ENCODE measurements at places on chromosomes 1 and 21.

DNA sequence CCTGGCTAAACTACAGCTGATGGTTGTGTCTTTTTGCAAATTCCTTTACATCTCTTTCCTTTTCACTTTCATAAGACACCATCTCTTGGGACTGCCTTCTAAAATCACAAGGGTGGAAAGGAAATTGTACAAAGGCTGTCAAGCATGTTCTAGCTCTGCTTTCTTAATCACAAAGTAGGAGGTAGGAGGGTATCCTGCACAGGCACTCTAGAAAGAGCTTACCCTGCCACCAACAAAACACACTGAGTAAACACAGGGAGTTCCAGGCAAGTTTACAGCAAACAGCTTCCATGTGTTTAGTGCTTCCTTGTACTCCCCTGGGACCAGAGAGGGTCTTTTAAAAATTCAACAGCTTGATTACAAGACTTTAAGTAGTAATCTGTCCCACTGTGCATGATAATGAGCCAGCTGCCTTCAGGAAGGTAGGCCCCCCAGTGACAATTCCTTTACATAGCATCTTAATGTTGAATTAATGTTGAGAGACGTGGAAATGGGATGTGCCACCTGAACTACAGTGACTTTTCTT lies 2.4 kb downstream of the PLPP3 start:
- DNase-seq, result peak; percentile 37

- no peak for DNase-seq
Measured at GRCh38 chr21:23507501-23507900, 2099.8 kb downstream of the MRPL39 start.

DNA sequence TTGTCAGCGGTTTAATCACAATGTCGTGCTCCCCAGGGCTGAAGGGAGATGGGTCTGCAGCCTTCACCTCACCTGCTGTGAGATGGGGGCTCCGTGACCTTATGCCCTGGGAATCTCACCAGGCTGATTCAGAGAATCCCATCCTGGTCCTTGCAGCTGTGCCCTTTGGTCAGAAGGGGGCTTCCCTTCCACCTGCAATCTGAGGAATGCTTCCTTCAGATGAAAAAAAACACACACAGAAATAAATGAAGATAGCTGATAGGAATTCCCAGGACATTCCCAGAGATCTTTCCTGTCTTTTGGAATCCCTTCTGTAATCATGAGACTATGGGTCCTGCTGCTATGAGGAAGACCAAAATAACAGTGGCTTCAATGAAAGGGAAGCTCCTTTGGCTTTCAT lies 127.0 kb upstream of the VAMP3 start:
- no peak for DNase-seq

GRCh38 chr1:15705184-15705566 lies 21.1 kb downstream of the PLEKHM2 start:
- DNase-seq, result no peak

DNA sequence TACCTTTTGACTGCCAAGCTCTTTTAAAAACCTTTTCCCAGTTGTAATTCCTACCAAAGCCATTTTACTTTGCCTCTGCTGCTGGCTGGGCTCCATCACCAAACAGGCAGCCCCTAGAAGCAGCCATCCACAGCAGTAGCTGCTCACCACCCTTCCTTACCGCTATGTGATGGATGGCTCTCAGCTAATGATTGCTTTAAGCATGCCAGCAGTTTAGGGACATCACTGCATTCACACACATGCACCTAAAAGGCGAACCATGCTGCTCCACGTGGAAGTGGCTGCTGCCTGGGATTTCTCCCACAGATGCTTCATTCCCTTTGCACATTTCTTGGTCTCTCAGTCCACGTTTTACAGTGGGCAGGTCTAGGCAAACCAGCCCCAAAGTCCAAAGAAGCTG lies 46.3 kb upstream of the PDE9A start:
- DNase-seq, result no peak

DNA sequence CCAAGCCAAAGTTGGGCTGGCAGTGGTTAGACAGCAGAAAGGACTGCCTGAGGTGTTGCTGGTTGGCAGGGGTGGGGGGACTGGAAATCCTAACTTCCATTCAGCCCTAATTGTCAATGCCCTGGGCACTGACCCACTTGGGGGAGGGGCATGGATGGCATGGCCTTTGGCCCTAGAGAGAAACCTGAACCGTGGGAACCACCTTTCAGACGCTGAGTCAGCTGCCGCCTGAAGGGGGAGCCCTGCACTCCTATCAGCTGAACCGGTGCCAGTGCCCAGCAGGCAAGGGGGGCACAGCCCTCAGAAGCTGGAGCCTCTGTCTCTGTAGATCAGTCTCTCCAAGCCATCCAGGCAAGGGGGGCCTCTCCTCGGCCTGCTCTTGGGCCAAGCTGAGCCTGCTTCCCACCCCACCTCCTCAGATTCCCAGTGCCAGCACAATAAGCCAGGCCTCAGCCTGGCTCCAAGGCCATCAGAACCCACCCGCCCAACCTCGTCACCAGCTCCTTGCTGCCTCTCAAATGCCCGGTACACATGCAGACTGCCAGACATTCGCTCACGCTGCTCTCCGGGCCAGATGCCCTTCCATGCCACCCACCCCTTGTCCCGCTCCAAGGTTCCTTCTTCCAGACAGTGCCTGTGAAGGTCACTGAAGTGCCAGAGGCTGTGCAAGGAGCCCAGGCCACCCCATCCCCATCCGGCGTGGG lies 11.6 kb downstream of the TINAGL1 start:
- DNase-seq, result peak; percentile 64

- no peak for DNase-seq
Measured at GRCh38 chr21:38837806-38838461, 32.2 kb downstream of the ETS2 start.

DNA sequence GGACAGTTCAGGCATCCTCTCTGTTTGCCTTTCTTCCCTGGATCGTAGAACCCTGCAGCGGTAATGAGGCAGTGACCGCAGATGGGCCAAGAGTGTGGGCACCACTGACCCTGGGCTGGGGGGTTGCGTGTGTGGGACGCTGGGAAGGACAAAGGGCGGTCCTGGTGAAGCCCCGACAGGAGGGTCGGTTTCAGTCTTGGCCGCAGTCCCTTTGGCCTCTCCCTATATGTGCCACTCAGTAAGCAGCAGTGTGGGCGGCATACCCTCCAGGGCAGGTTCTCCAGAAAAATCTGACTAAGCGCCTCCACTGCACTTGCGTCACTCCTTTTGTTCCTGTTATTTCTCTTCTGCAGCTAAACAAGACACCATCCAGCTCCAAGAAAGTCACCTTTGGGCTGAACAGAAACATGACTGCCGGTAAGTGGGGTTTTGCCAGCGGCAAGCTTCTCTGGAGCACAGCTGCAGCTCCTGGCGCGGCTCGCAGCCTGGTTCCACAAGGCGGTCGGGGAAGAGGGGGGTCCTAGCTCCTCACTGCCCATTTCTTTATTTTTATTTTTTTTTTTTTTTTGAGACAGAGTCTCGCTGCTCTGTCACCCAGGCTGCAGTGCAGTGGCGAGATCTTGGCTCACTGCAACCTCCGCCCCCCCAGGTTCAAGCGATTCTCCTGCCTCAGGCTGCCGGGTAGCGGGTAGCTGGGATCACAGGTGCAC lies 27.7 kb upstream of the PDXK start:
- DNase-seq, result peak; percentile 24

DNA sequence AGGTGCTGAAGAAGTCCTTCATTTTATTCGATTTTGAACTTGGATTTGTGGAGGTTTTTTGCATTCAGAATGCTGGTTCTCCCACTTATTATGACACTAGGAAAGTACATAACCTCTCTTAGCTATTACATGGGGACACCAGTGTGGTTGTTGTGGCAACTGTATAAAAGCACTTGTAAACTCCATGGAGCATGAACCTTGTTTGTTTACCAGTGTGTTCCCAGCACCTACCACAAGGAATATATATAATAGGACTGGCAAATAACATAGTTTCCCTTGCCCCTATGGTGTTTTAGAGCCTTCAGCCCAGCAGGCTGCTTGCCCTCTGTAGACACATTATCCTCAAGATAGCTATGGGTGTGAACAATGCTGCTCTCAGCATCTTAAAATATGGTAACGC lies 43.1 kb downstream of the RASSF5 start:
- DNase-seq, result no peak

DNA sequence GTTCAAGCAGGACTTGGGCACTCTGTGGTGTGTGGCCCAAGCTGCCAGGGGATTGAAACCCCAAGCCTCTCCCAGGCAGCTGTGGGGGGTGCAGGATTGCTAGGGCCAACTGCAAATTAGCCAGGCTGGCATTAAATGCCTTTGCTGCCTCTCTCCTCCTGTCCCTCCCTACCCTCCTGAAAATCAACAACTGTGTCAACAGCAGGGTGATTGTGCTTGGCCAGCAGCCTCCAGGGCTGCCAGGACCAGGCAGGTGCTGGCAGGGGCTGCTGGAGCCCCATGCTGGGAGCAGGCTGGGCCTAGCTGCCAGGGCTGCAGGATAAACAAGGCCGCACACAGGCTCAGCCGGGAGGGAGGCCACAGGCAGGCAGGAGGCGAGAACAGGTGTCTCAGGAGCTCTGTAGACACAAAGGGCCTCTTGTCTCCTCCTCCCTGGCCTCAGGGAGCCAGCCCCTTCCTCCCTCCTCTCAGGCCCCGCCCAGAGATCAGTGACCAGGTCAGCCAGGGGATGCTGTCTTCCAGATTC lies 11.4 kb downstream of the SOX13 start:
- no peak for DNase-seq

- peak; percentile 1 for DNase-seq
Measured at GRCh38 chr1:239893127-239893731, 198.5 kb upstream of the FMN2 start.

- DNase-seq, result no peak
Measured at GRCh38 chr1:231575472-231575871, 47.0 kb downstream of the TSNAX start.

DNA sequence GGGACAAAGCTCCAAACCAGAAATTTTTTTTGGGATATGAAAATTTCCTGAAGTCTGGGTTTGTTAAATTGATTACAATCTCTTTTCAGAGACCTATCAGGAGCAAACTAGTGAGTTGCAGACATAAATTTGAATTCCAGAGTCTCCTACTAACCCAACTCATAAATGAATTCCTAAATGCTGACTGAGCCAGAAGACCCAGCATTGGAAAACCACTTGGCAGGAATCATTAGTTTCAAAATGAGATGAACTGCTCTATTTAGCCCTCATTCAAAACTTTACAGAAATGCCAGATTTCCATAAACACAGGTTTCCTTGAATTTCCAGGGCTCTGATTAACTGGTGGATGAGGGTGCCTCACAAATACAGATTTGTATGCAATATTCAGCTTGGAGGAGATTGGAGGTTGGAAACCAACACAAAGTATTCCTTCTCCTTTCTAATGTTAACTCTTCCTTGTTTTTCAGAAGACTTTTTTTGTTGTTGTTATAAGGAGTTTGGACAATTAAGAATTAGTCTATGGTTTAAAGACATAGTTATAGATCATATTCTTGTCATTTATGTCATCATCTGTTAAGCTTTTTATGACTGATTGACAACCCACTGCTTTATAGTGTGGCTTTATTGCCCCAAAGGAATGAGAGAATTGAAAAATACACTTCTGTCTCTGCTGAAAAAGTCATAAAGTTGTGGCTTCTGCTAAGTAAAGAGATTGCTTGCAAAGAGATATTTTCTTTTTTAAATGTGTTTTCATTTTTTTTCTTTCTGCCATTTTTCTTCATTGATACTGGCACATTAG lies 222.8 kb downstream of the HLX start:
- DNase-seq, result no peak

- DNase-seq, result peak; percentile 46
Measured at GRCh38 chr1:226870401-226871279, at the start of gene PSEN2. TSS of gene PSEN2 (plus strand) at chr1:226870616. CDS start at chr1:226881908, 11,292 bp downstream.

DNA sequence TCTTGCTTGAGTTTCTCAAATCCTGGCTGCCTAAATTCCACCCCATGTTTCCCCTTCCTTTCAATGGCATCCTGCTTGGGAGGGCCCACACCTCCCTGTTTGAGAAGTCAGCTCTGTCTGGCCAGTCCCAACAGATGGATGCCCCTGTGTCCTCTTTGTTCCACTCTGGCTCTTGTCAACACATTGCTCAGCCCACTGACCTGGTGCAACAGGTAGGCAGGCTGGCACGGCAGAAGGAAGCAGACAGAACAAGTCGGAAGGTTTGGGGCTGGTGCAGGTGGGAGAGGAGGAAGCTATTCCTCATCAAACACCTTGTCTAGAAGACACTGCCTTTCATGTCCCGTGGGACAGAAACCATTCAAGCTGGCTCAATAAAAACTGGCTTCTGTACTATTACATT lies 22.7 kb downstream of the KCNQ4 start:
- DNase-seq, result no peak

GRCh38 chr1:48524892-48525467 lies 53.0 kb upstream of the SPATA6 start:
- no peak for DNase-seq

DNA sequence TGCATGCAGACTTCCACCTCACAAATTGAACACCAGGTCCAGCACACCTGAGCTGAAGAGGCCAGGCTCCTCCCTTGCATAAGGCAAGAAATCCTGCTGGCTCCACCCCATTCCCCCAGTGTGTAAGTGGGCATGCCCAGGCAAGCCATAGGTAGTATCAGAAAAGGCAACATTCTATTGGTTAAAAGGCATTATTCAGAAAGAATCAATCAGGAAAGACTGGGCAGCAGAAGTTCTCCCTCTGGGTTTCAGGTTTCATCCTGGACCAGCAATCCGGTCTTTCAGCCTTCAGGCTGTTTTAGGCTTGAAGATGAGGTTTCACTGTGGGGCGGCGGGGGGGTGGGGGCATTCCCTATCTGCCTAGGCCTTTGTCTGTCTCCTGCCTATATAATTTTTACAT lies 42.0 kb upstream of the LHX8 start:
- DNase-seq, result peak; percentile 91

DNA sequence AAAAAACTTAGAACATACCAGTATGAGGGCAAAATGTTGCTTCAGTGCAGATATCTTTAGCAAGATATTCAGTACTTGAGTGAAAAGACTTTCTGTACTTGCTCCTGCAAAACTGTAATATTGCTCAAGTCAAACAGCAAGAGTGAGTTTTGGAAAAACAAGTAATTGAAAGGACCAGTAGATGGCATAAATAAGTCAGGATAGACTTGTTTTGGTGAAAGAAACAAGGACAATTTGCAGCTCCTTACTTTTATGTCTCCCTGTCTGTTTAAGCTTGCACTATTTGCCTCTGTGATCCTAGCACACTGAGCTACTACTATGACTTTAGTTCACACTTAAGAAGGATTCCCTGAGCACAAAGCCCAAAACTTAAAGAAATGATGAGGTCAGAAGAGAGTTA lies 39.1 kb downstream of the IFI44 start:
- DNase-seq, result peak; percentile 39

GRCh38 chr1:58924016-58924565 lies 140.2 kb upstream of the JUN start:
- DNase-seq, result no peak

- DNase-seq, result no peak
Measured at GRCh38 chr1:115211071-115211745, 121.9 kb upstream of the TSPAN2 start.

DNA sequence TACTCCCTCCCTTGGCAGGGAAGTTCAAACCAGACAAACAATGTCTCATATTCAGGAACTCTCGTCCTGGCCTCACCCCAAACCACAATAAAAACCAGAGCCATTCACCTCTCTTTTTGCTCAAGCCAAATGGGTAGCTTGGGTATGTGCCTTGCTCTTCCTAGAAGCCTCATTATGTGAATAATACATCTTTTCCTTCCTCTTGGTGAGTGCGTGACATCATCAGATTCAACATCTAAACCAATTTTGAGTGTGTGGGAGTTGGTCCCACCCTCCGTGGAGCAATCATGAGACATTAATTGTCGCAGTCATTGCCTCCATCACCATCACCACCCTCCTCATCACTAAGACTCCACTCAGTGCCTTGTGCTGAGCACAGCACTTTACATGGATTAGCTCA lies 482.9 kb downstream of the PTPRU start:
- DNase-seq, result no peak

GRCh38 chr1:178490967-178491366 lies 5.8 kb downstream of the CLEC20A start:
- DNase-seq, result peak; percentile 17

GRCh38 chr21:39638281-39638680 lies 25.5 kb downstream of the B3GALT5 start:
- peak; percentile 14 for DNase-seq

All from epithelial cell of esophagus (primary cell).